ENCODE measurements at places on chromosomes 2 and 18.

DNA sequence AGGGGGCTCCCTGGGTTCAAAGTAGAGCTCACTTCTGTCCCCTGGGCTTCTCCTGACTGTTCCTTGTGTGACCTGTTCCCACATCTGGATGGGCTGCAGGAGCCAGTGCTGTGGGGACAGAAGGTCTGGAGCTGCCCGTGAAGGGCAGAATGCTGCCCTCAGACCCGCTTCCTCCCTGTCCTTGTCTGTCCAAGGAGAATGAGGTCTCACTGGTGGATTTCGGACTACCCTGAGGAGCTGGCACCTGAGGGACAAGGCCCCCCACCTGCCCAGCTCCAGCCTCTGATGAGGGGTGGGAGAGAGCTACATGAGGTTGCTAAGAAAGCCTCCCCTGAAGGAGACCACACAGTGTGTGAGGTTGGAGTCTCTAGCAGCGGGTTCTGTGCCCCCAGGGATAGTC is 15.5 kb downstream of the EMX1 start:
- DNase-seq = no peak

DNA sequence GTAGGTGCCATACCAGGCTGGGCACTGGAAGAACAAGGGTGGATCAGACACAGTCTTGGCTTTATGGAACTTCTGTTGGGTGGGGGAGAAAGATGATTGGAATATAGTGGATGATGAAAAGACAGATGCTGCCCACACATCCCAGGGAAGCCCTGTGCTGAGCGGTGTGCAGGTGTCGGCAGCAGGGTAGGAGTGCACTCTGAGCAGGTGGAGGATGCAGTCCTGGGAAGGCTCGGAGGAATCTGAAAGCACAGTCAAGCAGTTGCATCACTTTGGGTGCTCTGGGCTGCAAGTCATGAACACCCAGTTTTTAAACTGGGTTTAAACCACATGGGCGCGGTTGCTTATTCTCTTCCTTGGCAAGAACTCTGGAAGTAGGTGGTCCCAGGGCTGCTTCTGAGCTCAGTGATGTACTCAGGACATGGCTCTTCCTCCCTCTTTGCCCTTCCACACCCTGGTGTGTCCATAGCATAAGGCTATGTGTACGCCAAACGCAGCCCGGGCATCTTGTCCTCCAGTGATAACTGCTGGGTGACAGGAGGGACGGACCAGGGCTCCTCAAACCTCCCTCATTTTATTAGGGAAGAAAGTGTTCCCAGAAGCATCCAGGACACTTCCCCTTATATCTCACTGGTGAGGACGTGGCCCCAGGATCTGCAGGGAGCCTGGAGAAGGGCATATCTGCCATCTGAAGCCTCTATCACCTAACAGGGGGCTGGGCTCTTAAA is 84.0 kb downstream of the SH3RF3 start:
- DNase-seq = no peak

GRCh38 chr18:6836331-6836730 is 106.8 kb downstream of the ARHGAP28 start:
- DNase-seq = no peak

- DNase-seq = no peak
These were observed 71.5 kb downstream of the RAB31 start for GRCh38 chr18:9779630-9780029.

- peak; percentile 84 for DNase-seq
These were observed 13.6 kb upstream of the ANKRD53 start for GRCh38 chr2:70964596-70965386.

- DNase-seq = no peak
These were observed 81.4 kb downstream of the ACAA2 start for GRCh38 chr18:49731860-49732311.

DNA sequence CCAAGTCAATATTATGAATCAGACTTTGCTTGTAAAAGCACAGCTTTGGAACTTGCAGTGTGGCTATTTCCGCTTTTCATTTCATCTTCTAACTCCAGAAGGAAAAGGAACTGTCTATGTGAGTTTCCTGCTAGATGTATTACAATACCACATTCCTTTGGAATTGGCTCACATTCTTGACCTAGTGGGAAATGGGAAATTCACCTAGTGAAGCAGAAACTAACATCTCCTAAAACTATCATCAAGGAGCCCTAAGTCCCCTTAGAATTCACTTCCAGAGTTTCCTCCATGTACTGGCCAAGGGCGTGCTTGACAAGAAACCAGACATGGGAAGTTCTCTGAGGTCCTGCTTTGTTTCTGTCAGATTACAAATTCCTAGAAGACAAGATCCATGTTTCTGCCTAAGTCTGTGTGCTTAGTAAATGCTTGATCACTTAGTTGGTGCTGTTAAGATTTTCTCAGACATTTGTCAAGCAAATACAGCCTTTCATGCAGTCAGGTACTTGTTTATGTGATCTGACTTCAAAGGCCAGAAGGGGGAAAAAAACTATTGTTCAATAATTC is 275.7 kb upstream of the FN1 start:
- DNase-seq = no peak

- no peak for DNase-seq
These were observed 43.9 kb upstream of the FHL2 start for GRCh38 chr2:105442721-105443120.

GRCh38 chr2:183124222-183124956 is at the start of gene NUP35:
TSS of gene NUP35 (plus strand) at chr2:183124443. CDS start at chr2:183124458, 15 bp downstream.
- DNase-seq = peak; percentile 77

DNA sequence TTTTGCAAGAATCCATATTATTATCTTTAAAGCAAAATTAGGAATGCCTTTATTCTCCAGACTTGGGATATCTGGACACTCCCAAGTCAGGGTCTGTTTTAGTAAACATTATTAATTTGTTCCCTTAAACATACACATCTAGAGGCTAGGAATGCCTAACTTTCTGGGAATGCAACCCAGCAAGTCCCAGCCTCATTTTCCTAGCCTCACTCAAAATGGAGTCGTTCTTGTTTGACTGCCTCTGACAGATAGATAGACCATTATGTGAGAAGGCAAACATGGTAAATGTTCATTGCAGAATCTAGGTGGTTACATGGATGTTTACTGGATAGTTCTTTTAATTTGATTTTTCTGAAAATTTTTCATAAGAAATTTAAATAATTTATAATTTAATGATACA is 270.1 kb upstream of the STON1 start:
- no peak for DNase-seq

Data from T-helper 9 cell (primary cell).